IPS DF 6.9 (cell line): ENCODE measurements at places on chromosomes 2 and 18.

- no peak for DNase-seq
Measured at GRCh38 chr2:10476723-10477442, 28.8 kb upstream of the ODC1 start.

DNA sequence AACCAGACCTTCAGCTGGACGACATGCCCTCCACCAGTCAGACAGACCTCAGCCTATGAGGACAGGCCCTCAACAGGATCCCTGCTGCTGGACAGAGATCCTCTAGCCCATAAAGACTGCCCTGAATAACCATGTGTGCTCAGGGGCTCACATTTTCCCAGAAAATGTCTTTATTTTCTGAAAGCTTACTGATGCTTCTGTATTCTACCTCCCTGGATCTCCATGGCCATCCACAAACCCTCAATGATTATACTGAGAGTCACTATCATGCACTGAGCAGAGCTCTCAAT is 1.8 kb upstream of the PTPN18 start:
- DNase-seq = no peak

- no peak for DNase-seq
Measured at GRCh38 chr2:53964257-53964952, 6.4 kb downstream of the PSME4 start.

DNA sequence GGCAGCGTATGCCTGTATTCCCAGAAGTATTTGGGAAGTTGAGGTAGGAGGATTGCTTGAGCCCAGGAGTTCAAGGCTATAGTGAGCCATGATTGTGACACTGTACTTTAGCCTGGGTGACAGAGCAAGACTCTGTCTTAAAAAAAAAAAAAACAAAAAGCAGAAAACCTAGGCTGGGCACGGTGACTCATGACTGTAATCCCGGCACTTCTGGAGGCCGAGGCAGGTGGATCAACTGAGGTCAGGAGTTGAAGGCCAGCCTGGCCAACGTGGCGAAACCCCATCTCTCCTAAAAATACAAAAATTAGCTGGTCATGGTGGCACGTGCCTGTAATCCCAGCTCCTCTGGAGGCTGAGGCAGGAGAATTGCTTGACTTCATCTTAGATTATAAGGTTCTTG is 46.4 kb downstream of the MTA3 start:
- DNase-seq = no peak

DNA sequence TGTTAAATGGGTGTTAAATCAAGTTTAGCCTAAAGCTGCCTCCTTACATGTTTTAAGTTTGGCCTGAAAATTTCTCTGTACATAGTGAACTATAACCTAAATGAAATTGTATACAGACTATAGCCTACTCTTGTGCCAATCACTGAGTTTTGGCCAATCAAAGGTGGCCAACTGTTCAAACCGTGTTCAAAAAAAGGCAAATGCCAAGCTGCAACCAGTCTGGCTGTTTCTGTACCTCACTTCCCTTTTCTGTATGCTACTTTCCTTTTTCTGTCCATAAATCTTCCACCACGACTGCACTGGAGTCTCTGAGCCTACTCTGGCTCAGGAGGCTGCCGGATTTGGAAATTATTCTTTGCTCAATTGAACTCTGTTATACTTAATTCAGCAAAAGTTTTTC is 121.0 kb downstream of the SPOPL start:
- no peak for DNase-seq

GRCh38 chr18:36099311-36099710 is 29.8 kb downstream of the SLC39A6 start:
- no peak for DNase-seq
